Fibroblast of skin of back (primary cell): ENCODE measurements at places on chromosomes 2 and 18.

DNA sequence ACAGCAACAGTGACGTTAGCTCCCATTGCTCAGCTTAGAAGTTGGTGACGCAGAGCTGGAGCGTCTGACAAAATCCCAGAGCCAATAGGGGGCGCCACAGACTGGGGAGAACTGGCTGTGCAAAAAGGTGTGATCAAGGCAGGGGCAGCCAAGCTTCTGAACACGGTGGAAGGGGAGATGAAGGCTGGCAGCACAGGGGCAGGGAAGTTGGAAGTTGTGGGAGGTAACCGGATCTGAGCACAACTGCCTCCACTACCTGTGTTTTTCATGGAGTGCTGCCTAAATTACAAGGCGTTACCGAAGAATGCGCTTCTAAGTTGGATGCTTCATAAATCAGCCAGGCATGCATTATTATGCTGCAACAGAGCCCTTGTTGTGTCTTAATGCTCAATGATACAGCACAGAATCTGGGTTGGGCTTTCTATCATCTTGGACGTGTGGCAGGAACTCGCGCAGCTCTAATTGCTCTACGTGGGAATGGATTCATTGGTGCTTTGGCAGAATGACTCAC lies 370.0 kb downstream of the SLC4A3 start:
- peak; percentile 41 for DNase-seq

GRCh38 chr2:134217924-134218323 lies 35.9 kb upstream of the MGAT5 start:
- DNase-seq = no peak

DNA sequence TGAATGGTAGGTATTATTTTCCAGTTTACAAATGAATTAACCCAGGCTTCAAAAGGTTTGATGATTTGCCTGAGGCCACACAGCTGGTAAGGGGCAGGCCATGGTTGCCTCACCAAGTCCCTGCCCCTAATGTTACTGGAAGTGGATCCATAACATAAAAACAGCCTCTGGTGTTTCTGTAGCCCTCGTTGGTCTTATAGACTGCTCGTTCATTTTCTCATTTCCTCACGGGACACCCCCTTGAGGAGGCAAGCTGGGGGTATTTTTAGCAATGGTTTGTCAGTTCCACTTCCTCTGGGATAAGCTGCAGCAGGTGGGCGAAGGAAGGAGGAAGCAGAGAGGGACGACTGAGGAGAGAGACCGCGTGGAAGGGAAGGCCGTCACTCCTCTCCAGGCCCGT lies 32.9 kb upstream of the NDUFV2 start:
- no peak for DNase-seq

- no peak for DNase-seq
These were observed 125.3 kb downstream of the TCF4 start for GRCh38 chr18:55462652-55463051.

DNA sequence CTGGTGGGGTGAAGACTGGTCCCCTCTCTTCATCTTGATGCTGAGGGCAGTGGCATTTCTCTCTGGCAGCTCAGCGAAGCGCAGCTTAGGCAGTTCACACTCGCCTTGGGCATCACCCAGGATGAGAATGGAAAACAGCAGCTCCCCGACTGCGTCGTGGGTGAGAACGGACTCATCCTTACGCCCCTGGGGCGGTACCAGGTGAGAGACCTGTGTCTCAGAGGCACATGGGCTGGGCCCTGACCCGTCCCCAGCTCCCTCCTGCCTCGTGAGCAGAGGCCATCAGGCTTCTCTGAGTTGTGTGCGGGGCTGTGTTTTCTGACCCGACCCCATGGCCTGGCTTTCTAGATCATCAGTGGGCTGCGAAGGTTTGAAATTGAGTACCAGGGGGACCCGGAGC lies 8.2 kb upstream of the CCDC74A start:
- no peak for DNase-seq

GRCh38 chr2:190755772-190756415 lies 107.0 kb downstream of the NAB1 start:
- DNase-seq = no peak

DNA sequence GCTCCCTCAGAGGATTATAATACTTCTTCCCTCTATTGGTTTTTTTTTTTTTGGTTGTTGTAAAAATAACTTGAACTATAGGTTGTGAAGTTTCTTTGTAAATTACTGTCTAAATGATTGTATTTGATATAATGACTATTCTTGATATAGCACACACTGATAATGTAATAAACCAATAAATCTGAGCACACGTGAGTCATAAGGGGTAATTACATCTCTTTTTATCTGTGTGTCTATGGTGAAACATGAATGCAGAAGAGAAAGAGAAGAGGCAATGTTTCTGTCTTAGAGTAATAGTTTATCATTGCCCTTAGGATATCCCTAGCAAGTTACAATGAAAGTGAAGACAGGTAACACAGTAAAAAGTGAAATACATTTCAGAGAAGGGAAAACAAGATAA lies 64.1 kb upstream of the RAPGEF4 start:
- DNase-seq = no peak

GRCh38 chr18:43275546-43275945 lies 1.7 kb downstream of the SYT4 start:
- DNase-seq = no peak

DNA sequence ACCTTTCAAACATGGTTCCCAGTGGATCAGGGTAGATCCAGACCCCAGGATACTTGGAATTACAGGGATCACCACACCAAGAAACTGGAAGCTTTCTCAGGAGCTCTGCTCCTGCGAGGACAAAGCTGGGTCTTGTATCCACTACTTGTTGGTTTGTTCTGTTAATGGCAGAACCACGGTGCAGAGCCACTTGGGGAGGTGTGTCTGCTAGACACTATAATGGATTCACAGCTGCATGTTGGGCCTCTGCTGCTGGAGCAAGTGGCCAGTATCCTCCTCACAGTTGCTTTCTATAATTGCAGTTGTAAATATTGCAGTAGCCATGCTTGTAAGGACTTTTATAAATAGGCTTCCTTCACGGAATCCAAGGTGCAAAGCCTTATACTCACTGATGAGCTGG lies 12.9 kb downstream of the FOSL2 start:
- DNase-seq = no peak

GRCh38 chr2:109516445-109517117 lies 97.2 kb downstream of the SEPTIN10 start:
- DNase-seq = peak; percentile 36
